ENCODE measurements at places on chromosomes 7 and 10.

DNA sequence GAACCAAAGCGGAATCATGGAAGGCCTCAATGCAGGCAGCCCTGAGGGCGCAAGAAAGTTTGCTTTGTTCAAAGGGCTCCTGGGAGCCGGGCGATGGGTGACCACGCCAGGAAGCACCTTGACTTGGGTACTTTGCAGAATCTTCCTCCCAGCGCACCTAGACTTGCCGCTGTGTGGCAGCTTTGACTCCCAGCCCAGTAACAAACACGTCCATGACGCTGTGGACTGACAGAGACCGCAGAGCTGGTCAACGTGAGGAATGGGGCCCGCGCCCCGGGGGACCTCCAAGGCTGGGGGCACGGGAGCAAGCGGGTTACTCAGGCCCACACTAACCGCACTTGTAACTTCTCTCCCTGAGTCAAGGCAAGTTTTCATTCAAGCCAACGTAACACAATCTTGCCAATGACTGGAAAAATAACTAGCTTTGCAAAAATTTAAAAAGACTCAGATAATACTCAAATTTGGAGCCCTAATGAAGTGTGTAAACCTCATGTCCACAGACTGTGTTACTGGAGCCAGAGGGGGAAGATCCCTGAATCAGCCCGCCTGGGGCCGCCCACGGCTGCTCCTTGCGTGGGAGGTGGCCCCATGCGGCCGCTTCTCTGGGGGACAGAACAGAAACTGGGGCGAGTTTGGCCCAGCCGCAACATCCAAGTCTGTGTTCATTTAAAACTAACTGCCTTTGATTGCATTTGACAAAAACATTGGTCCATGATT is 130.8 kb downstream of the DNAJB6 start:
- no peak for DNase-seq

DNA sequence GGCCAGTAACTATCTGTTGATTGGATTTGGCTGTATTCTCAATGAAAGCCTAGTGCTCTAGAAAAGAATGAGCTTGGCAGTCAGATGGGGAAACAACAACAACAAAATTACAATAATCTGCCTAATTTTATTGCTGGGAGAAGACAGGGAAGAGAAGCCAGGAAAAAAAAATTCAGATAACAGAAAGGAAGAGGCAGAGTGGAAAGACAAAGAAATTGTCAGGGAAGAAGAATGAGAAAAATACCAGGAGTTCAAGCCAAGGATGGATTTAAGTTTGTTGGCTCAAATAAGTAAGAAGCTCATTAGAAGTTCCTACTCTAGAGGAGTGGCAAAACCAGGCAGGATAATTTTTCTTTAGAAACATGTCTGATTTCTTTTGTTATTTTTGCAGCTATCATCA is 45.9 kb upstream of the PRKG1 start:
- DNase-seq: no peak

DNA sequence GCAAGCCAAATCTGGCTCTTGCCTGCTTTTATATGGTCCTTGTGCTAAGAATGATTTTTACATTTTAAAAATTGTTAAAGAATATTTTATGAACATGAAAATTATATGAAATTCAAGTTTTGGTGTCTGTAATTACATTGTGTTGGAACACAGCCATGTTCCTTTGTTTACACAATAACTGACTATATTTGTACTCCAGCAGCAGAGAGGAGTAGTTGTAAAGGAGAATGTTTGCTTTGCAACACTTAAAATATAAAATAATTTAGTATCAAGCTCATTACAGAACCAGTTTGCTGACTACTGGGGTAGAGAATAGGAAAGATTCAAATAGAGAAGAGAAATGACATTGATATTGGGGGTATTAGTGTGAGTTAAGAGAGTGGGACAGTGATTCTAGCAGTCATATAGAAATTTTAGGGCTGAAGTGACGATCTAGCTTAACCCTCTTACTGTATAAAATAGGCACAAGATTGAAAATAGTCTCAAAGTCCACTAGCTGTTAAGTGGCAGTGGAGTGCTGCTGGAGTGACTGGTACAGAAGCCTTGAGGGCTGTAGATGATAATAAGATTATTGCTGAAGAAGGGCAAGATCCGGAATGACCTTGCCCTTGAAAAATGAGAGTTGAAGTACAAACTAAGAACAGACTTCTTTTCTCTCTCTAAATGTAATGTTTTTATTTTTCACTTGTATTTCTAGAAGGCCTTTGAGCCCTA is 28.2 kb downstream of the SGPL1 start:
- no peak for DNase-seq

GRCh38 chr7:142789441-142789840 is 18.7 kb downstream of the PRSS2 start:
- no peak for DNase-seq

GRCh38 chr10:75293446-75293820 is 57.7 kb upstream of the COMTD1 start:
- no peak for DNase-seq

DNA sequence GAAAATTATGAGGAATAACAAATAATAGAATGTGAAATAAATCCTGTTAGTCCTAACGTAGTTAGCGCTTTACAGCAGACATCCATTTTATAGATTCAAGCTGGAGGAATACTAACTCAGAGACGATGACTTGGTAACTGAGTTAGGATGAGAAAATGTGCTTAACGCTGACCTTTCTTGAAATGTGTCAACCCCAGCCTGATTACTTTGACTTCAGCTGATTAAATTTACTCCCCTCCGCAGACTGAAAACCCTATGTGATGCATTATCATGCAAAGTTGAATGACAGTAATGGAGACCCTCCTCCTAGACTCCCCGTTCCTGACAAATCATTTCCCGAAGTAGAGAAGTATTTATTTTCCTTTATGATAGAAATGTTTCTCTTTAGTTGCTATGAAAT is 54.5 kb downstream of the WDFY4 start:
- DNase-seq: no peak

DNA sequence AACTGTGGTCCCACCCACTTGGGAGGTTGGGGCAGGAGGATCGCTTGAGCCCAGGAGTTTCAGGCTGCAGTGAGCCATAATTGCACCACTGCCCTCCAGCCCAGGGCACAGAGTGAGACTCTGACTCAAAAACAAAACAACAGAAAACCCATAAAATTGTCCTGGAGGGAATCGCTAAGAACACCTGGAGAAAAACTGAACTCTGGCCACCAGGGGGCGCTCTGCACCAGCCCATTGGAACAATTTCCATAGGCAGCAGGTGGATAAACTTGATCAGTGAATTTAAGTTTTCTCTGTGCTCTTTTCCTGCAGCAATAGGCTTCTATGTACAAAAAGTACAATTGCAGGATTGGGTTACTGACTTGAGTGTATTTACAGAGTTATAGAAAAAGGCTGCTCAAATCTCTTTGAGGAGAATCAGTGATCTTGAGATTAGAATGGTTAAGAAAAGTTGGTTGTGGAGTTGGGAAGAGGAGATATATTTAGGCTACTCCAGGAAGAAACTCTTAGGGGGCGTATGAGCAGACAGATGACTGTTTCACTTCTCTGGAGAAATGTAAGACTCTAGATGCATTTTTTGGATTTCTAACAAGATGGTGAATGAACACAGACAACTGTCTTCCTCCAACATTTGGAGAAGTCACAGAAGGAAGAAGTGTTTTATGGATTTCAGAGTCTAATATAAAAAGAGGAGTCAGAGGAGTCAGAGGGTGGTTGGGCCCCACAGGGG is 274.9 kb upstream of the GALNT17 start:
- peak; percentile 58 for DNase-seq

DNA sequence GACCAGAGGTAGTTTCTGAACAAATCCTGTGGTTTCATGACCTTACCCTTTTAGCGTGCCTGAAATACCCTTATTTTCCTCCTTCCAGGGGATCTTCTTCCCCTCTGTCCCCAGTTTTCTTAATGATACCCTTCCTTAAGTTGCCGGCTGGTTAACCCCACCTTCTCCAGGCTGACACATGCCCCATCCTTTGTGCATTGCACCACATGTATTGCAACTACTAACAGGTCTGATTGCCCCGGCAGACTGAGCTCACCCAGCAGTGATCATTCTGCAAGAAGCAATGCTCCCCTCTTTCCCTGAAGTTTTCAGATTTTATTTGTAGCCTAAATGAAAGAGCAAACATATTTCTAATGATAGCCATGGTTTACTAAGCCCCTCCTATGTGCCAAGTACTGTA is 108.2 kb downstream of the HIP1 start:
- DNase-seq: no peak

- no peak for DNase-seq
Measured at GRCh38 chr7:48183370-48183743, 12.1 kb downstream of the ABCA13 start.

GRCh38 chr7:25845464-25845863 is 306.5 kb upstream of the NFE2L3 start:
- DNase-seq: no peak

DNA sequence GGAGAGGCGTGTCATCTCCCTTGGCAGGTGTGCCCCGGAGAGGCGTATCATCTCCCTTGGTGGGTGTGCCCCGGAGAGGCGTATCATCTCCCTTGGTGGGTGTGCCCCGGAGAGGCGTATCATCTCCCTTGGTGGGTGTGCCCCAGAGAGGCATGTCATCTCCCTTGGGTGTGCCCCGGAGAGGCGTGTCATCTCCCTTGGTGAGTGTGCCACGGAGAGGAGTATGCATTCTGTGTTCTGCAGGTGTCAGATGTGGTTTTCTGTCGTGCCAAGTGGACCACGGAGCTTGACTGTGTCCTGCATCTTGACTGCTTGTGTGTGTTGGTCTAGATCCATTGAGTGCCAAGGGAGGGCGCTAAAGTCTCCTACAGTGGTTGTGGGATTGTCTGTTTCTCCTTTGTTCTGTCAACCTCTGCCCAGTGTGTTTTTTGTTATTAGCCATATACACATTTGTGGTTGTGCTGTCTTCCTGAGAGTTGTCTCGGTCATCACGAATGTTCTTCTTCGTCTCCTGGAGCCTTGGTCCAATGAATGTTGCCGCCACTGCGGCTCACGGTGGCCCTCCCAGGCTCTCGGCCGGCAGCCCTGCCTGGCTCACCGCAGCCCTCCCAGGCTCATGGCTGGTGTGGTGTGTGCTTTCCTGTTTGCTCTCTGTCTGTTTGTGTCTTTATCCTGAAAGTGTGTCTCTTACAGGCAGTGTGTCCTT is 96.8 kb downstream of the INPP5A start:
- no peak for DNase-seq

GRCh38 chr10:108556186-108556585 is 1367.1 kb downstream of the XPNPEP1 start:
- DNase-seq: no peak

DNA sequence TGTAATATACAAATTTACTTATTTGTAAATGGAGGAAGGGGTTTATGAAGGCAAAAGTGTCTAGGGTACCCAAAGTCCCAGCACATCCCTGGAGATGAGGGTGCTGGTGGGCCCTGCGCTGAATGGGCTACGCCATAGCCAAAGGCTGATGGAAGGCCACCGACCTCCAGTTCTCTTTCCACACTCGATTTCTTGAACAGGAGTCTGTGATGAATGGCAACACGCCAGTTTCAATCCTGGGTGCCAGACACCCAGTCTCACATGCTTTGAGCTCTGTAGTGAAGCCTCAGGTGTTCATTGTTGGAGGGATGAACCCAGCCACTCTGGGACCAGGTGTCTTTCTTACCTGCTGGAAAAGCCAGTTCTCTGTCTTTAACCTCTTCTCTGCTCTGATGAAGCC is 752 bp downstream of the LRMDA start:
- DNase-seq: no peak

- no peak for DNase-seq
Measured at GRCh38 chr7:33495207-33495606, 365.8 kb downstream of the BBS9 start.

DNA sequence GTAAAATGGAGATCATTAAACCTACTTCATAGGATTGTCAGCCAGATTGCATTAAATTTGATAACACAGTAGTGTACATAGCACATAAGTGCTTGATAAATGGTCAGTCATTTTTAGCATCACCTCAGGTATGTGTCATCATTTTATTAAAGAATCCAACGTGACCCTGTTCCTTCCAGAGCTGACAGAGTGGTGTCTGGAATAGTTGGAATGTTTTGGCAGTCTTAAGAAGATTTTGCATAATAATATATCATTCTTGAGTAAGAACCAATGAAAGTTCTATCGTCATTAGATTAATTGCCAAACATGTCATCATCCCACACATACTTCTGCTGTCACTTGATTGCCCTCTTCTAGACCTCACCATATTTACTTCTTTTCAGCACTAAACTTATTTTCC is 451.4 kb upstream of the POM121L12 start:
- no peak for DNase-seq

GRCh38 chr7:39973801-39974200 is 23.7 kb downstream of the CDK13 start:
- no peak for DNase-seq

GRCh38 chr7:3094701-3095445 is 51.2 kb upstream of the CARD11 start:
- DNase-seq: no peak

DNA sequence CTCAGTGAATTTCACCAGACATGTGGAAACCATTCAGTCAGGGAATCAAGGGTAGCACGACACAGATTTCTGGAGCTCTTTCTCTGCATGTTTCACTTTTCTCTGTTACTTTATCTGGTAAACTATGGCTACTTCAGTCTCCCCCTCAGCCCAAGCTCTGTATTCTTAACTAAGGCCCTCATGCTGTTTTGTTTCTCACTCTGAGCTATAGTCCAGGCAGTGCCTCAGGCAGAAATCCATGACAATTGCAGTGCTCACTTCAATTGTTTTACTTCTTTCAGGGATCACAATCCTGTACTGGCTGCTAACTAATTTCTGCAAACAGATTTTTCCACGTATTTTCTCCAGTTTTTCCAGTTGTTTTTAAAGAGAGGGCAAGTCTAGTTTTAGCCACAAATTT is 1599.9 kb upstream of the LRRTM3 start:
- no peak for DNase-seq

DNA sequence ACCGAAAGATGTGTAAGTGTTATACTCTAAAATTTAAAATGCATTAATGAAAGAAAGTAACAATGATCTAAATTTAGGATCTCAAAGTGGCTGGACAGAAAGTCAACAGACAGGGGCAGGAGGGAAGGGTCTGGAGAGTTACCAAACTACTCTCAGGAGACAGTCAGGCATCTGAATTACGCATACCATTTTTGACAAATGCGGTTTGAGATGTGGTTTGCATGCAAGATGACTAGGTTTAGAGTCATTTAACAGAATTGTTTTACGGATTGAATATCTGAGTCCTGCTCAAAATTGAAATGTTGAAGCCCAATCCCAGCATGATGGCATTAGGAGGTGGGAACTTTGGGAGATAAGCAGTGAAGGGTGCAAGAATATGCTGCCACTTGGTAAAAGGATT is 314.1 kb downstream of the WDR11 start:
- DNase-seq: no peak

GRCh38 chr10:127990846-127991542 is 84.1 kb downstream of the PTPRE start:
- no peak for DNase-seq

DNA sequence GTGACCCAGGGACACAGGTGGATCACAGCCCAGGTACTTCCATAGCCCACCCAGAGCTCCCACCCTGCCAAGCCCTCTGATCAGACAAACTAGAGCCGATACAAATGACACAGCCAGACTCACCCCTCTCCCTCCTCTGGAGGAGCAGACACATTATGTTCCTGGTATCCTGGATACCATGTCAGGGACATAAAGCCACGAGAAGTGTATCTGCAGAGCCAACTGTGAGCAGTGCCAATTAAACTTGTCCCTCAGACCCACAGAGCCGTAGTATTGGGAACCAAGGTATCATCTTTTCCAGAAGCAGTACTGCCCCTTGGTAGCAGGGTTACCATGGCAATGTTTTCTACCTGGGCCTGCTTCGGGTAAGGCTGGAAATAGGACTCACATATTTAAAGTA is 47.3 kb upstream of the CPXM2 start:
- no peak for DNase-seq

GRCh38 chr10:132783165-132783939 is 2.6 kb downstream of the NKX6-2 start:
- DNase-seq: no peak

GRCh38 chr7:98251231-98251600 is 816 bp downstream of the TECPR1 start:
- no peak for DNase-seq
